Activated CD8-positive, alpha-beta memory T cell treated with anti-CD3 and anti-CD28 coated beads, Interleukin-2, amount 50 U/mL, for 4 hours (primary cell): ENCODE measurements at places on chromosomes 3 and 15.
A peak's percentile ranks its signal among the peaks of the same experiment; 100 is the strongest.

GRCh38 chr3:147369661-147370123 lies 36.7 kb downstream of the ZIC4 start:
- DNase-seq: no peak

DNA sequence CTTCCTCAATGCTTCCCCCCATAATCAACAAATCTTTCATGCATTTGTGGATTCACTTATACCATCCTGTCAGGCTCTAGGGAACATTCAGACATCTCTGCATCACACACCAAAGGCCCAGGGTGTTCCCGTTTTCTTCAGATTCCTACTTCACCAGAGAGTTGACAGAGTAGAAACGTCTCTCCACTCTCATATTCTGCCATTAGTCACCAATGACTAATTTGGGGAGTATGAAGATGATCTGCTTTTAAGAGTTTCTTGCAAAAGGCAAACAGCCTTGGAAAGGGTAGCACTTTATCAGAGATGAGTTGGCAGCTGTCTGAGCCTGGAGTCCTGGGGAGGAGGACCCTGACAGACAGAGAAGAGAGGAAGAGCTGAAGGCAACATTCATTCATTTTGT lies 55.8 kb upstream of the DGKG start:
- DNase-seq: no peak

- DNase-seq: peak; percentile 65
Observed at GRCh38 chr15:56365075-56365711, at the start of gene TEX9. TSS of gene TEX9 (plus strand) at chr15:56365426. CDS start at chr15:56365451, 25 bp downstream.

- no peak for DNase-seq
Observed at GRCh38 chr15:82178061-82178460, 84.5 kb downstream of the EFL1 start.

GRCh38 chr15:71747128-71748083 lies 62.9 kb upstream of the NR2E3 start:
- no peak for DNase-seq

DNA sequence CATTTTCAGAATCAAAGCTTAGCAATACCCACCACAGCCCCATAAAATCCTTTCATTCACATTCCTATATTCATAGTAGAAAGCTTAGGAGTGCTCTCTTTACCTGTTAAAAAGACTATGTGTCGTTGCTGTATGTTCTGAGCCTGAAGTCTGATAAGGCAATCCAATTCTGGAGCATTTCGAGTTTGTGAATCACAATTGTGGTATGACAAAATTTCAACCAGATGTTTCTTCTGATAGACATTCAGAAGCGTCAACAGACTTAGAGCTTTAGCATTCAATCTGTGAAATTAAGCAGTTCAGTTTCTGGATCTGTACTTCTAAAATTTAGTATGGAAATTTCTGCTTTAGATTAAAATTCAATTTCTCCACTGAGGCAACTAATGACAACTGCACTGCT lies 58.3 kb downstream of the TASOR start:
- DNase-seq: no peak

DNA sequence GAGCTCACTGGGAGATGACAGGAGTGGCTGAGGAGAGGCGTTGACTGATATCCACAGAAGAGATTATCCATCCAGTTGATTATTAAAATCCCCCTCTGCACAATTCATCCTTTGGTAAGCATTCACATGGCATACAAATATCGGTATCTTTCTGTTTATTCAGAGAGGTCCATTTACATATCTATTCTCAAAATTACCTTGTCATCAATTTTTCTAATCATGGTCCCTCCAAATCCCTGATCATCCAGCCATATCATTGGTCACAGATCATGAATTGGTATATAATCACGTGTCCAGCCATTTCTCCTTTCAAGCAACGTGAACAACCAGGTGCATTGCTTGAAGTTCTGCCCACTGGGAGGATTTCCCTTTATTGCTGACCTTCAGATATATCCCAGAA lies 1321.0 kb downstream of the ROBO2 start:
- no peak for DNase-seq

GRCh38 chr15:101255615-101256241 lies 3.9 kb upstream of the CHSY1 start:
- no peak for DNase-seq

- DNase-seq: no peak
Observed at GRCh38 chr3:72894976-72895552, 7.2 kb downstream of the GXYLT2 start.

DNA sequence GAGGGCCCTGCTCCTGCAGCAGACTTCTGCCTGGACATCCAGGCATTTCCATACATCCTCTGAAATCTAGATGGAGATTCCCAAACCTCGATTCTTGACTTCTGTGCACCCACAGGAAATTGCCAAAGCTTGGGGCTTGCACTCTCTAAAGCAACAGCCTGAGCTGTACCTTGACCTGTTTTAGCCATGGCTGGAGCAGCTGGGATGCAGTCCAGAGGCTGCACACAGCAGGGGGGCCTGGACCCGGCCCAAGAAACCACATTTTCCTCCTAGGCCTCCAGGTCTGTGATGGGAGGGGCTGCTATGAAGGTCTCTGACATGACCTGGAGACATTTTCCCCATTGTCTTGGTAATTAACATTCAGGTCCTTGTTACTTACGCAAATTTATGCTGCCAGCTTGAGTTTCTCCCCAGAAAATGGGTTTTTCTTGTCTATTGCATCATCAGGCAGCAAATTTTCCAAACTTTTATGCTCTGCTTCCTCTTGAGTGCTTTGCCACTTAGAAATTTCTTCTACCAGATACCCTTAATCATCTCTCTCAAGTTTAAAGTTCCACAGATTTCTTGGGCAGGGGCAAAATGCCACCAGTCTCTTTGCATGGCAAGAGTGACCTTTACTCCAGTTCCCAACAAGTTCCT lies 11.8 kb upstream of the MYO5A start:
- DNase-seq: no peak

- DNase-seq: no peak
Observed at GRCh38 chr3:70064194-70064779, 64.8 kb downstream of the SAMMSON start.

DNA sequence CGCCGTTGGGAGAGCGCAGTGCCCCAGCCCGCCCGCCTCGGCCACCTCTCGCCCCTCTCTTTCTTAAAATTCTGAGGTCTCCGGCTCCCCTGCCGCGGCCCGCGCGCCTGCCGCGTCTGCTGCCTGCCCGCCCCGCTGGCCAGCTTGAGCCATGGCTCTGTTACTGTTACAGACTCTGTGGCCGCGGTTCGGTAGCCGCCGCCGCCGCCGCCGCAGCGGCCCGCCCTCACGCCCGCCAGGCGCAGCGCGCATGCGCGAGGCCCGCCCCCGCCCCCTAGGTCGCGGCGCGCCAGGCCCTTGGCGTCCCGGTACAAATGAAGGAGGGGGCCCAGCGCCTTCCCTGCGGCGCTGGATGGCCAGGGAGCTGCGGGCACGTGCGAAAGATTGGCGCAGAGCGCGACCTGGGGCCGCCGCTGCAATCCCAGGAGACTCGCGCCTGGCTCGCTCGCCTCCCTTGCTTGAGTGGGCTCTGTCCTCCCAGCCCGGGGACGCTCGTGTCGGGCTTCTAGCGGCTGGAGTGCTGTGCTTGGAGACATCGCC lies at the start of gene ONECUT1:
Gene ONECUT1, minus strand, starts transcription at position 168 of the 540 bp plus-strand sequence. CDS start 452 bp downstream, outside the sequence.
- peak; percentile 53 for DNase-seq

DNA sequence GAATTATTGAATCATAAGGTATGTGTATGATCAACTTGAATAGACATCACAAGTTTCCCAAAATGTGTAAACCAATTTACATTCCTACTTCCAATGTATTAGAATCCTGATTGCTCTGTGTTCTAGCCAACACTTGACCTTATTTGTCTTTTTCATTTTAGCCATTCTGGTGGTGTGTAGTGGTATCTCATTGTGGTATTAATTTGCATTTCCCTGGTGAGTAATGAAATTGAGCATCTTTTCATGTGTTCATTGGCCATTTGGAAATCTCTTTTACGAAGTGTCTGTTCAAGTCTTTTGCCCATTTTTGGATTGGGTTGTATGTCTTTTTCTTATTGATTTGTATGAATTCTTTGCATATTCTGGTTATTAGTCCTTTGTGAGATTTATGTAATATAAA lies 138.0 kb downstream of the RBPMS2 start:
- DNase-seq: no peak

GRCh38 chr15:80401456-80401855 lies 2.7 kb upstream of the ARNT2 start:
- DNase-seq: no peak

DNA sequence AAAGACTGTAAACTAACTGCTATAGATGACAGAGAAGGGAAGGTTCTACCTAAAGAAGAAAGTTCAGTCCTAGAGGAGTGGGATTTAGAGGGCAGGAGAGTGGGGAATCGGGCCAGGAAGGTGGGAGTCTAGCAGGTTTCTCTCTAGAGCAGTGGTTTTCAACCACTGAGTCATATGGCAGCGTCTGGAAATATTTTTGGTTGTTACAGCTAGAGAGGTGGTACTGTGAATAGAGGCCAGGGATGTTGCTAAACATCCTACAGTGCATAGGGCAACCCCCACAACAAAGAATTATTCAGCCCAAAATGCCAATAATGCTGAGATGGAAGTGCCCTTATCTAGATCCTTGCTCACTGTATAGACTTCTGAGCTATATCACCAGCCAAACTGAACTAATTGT lies 28.7 kb downstream of the ATP1B3 start:
- no peak for DNase-seq

- DNase-seq: no peak
Observed at GRCh38 chr3:42140665-42141203, 49.6 kb downstream of the TRAK1 start.

DNA sequence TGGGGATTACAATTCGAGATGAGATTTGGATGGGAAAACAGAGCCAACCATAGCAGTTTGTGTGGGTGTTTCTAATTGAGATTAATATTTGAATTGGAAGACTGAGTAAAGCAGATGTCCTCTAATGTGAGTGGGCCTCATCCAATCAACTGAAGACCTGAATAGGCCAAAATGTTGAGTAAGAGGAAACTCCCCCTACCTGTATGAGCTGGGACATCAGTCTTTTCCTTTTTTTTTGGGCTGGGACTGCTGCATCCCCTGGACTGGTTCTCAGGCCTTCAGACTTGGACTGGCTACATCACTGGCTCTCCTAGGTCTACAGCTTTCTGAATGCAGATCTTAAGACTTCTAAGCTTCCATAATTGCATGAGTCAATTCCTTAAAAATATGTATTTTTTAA lies 144.1 kb downstream of the CD47 start:
- no peak for DNase-seq

DNA sequence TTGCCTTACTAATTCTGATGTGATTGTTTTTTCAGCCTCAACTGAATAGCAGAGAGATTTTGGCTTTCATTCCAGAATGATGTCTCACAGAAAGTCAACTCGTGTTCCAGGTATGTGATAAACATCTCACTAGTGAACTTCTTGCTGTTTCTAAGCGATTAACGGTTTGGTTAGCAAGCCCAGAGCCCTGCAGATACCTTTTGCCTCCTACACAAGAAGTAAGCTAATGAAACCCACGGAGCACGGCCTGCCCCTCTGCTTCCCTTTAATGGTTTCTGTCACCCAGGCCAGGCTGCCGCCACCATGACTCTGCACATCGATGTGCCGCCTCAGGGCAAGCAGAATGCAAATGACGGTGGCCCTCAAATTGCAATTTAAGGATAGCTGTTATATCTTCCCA lies 155.9 kb upstream of the ICE2 start:
- DNase-seq: no peak

DNA sequence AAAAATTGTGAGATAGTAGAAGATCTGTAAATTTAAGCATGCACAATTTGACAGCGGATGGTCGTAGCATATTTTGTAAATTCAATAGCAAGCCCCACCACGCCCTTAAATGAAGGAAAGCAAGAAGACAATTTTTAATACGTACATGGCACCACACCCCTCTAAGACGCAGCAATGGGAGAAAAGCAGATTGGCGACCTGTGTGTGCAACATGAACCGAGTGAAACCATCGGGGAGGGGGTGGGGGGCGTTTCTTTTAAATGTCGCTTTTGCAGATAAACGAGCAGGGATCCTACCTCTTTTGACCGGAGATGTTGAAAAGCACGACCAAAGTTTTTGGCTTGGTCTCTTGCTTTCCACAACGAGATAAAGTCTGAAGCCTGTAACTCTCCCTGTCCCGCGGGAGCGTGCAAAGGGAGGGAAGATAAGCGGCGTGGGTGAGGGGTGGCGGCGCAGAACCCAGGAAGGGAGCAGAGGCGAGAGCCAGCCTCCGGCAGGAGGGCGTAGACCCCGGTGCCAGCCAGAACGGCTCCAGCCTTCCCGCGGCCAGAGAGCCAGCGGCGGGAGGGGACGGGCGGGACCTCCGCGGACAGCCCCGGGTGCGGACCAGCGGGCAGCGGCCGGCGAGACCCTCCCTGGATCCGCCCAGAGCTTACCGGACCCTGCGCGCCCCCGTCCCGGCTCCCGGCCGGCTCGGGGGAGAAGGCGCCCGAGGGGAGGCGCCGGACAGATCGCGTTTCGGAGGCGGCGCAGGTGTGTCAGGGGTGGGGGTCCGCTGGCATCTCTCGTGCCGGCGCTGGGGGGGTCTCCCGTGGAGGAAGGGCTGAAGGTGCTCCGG lies at the start of gene CHL1:
Gene CHL1, plus strand, starts transcription at position 453 of the 838 bp plus-strand sequence. CDS start 123,014 bp downstream, outside the sequence.
- no peak for DNase-seq

DNA sequence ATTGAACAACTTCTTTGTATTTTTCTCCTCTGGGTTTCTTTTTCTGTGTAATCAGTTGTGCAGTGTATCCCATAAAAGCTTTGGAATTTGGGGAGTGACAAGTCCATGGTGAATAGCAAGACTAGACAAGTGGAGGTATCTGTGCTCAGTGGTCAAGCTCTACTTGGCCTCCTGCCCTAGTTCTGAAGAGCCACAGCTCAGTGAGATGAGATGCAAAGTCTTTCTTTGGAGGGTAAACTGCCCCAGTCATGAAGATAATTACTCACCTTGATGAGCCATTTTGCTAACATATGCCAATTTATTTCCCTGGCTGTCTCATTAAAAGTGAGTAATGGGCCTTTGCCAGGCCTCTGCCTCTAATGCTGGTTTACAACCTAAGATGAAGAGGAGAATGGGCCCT lies 271.2 kb upstream of the TRIM42 start:
- DNase-seq: no peak

DNA sequence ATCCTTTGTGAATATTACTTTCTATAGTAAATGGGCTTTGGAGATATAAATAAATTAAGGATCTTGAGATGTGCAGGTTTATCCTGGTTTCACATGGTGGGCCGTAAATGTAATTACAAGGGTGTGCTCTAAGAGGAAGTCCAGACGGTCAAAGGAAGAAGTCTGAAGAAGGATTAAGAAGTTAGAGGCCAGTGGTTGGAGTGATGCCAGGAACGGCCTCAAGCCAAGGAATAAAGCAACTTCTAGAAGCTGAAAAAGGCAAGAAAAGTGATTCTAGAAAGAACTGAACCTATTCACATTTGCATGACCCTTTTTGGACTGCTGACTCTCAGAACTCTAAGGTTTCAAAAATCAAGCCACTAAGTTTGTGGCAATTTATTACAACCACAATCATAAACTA lies 981.3 kb upstream of the ALCAM start:
- DNase-seq: no peak

DNA sequence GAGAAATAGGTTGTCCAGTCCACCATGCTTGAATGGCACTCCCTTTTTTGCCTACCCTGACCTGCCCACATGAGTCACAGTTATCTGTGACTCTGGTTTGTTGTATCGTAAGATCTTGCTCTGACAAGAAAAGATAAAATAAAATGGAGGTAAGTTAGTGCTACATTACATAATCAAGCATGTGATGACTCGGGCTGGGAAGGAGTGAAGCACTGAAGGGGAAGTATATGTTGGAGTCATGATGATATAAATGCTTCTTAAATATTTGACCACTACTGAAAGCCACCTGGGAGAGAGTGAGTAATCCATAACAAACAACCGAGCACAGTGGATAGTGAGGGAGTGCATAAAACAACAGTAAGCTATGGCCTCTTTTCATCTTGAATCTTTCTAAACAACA lies 124.4 kb downstream of the SHOX2 start:
- no peak for DNase-seq

- no peak for DNase-seq
Observed at GRCh38 chr3:156131241-156131640, 10.9 kb downstream of the KCNAB1 start.

GRCh38 chr15:60975952-60976351 lies 253.2 kb downstream of the RORA start:
- no peak for DNase-seq
